SW480 (cell line): ENCODE measurements at places on chromosomes 12 and 14.
A peak's percentile ranks its signal among the peaks of the same experiment; 100 is the strongest.

DNA sequence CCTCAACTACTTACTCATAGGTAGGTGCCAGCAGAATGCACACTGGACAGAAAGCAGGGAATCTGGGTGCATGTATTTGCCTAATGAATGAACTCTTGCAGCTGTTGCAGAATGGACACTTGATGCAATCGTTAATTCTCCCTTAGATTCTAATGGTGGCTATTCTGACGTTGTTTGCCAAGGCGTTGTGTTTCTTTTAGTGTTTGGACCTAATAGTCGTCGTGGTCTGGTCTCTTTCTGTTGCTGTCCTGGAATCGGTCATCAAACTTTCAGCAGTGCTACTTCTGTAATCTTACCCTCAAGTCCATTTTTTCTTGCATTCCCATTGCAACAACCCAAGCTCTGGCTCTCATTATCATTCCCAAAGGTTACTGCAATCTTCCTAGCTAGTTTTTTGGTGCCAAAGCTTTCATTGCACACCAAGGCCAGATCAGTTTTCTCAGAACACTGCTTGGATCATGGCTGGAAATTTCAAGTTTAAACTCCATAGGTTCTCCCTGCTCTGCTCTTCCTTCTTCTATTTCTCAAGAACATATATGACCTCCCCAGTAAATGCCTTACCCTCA, 31.3 kb downstream of the BMP4 start:
- DNase-seq, result no peak

GRCh38 chr12:106585105-106585520, 2.3 kb downstream of the RFX4 start:
- DNase-seq, result no peak

DNA sequence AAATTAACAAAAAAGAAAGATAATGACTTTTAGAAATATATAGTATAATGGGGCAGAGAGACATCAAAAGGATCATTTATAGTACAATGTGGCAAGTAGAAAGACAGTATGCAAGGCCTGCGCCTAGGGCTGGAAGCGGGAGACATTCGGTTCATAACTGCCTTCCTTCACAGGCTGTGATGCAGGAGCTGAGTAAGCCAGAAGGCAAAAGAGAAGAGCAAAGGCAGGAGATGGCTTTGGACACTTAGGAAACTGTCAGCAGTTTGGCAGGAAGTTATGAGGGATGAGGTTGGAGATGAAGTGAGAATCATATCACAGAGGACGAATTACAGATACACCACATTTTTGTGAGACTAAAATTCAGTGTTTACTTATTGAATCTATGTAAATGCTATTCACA, 97.8 kb downstream of the EPS8 start:
- DNase-seq, result no peak

DNA sequence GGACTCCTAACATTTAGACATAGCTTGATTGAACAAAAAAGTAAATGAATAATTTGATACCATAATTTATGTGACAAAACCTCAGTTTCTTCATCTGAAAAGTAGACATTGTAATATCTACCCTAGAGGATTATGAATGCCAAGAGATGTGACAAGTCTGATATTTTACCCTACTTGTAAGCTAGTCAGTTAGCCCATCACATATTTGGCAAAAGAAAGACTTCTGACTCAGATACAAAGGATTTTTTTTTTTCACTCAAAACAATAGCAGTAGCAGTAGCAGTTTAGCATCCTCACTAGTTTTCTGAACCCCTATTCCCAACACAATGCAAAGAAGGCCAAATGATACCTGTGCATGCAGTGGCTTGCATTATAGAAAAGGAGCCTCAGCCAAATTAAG, 377.3 kb upstream of the E2F7 start:
- no peak for DNase-seq

GRCh38 chr12:31897781-31898503, 61.3 kb upstream of the RESF1 start:
- DNase-seq, result peak; percentile 61

DNA sequence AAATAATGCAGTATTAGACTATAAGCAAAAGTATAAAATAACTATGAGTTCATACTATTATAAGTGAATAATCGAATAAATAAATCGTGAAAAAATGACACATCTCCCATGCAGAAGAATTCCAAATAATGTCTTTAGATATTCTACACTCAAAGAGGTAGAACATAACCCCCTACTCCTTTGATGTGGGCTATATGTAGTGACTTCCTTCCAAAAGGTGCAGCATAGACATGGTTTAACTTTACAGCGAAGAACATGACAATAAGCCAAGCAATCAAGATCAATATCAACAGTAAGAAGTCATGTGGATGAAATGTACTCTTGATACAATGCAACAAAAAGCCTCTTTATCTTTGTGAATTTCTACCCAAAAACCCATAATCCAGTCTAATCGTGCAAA, 46.0 kb upstream of the HIF1A start:
- no peak for DNase-seq

DNA sequence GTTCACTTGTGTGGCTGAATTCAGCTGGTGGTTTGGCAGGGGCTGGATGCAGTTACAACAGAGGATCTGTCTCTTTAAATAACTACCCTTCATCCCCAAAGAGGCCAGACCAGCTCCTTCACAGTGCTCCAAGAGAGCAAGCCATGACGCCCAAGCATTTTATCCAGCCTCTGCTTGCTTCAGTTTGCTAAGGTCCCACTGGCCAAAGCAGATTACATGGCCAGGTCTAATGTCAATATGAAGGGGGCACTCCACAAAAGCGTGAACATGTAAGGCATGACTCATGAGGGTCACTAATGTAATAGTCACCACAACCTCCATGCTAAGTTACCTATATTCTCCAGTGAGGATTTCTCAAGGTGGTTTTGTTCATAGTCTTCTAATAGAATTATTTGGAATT, 62.9 kb downstream of the MARK3 start:
- DNase-seq, result no peak

- DNase-seq, result no peak
These were observed 13.1 kb upstream of the PRKAG1 start for GRCh38 chr12:49031573-49032161.

DNA sequence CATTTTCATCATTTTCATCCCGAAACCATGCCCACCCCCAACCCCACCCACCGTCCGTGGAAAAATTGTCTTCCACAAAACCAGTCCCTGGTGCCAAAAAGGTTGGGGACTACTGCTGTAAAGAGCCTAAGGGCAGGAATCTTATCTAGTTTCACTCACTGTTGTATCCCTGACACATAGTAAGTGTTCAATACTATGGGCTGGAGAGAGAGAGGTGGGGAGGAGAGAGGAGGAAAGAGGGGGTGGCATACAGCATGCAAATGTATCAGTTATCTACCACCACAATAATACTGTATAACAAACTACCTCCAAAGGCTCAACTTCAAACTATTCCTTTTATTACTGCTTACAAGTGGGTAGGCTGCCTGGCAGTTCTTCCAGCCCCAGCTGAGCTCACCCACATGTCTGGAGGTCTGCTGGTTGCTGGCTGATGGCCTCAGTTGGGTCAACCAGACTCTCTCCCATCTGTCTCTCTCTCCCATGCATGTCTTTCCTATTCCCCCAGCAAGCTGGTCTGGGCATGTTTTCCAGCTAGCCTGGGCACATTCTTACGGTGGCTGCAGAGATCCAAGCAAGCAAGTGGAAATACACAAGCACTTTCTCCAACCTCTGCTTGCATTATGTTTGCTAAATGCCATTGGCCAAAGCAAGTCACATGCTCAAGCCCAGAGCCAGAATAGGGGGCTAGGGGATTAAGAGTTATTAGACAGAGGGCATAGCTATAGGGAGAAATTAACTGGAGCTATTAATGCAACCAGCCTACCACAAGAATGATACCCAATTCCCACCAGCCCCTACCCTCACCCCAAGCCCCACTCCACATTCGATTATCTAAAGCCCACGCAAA, 31.6 kb upstream of the FICD start:
- no peak for DNase-seq

DNA sequence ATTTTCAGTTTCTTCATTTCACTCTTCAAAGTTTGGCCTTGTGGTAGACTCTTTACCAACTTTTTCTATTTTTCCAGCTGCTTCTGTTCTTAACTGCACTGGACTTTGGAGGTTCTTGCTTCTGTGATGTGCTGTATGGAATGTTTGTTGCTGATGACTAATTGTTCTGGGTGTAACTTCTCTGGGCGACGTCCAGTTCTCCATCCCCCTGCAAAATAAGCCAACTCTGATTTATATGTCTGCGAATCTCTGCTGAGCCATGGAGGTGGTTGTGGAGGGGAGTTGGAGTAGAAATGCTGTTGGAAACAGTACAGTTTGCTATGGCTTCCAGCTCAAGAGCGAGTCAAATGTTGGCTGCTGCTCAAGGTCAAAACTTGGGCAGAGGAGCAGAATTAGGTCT, 113.9 kb upstream of the DYRK2 start:
- no peak for DNase-seq

- DNase-seq, result peak; percentile 93
These were observed 24.3 kb upstream of the RCOR1 start for GRCh38 chr14:102568115-102568614.
